ENCODE measurements at places on chromosomes 7 and 10. TPM values are rescaled to one million over a fixed set of nuclear protein-coding genes. Genes with fewer than 3 reads are reported as not detected.

DNA sequence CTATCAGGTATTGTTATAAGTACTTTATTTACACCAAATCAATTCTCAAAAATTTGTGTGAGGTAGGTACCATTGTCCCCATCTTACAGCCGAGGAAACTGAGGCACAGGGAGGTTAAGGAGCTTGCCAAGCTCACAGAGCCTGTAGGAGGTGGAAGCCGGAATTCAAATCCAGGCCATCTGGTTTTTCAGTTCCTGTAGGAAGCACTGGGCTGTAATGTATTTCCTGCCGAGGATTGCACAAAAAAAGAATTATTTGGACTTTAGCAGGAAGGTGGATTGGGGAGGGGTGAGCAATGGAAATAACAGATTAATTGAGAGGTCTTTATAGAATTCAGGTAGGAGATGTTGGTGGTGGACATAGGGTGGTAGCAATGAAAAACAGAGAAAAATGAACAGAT, 315.3 kb upstream of the AUTS2 start:
- DNase-seq, result no peak

DNA sequence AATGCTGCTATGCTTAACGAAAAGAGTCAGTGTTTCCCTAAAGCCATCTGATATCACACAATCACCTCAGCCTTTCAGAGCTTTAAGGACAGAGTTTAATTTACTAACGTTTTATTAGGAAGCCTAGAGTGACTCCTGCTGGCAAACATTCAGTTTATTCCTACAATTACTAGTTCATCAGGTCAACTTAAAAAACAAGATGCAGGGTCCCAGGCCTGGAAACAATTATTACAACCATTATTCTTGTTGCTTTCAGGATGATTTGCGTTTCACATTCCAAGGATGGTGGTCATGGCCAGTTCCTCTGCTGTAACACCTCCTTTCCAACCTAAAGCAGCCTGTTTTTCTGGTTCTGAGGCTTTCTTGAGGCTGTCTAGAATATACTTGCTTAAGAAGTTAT, 1.5 kb upstream of the FAM53B start:
- no peak for DNase-seq

DNA sequence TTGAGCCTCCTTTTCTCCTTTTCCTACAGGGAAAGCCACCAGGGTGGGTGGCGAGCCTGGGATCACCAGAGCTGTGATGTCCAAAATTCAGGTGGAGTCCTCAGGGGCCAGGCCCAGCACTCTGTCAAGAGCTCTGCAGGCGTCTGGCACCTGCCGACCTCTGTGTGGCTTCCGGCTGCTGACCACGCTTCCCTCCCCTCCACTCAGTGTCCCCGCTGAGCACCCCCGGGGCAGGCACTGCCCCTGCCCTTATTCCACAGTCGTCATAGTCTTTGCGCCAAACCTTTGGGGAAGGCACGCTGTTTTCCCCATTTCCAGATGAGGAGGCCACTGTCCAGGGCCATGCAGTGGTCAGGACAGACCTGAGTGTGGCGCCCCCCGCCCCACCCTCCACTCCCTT, 7.5 kb downstream of the MTG1 start:
- DNase-seq, result no peak

DNA sequence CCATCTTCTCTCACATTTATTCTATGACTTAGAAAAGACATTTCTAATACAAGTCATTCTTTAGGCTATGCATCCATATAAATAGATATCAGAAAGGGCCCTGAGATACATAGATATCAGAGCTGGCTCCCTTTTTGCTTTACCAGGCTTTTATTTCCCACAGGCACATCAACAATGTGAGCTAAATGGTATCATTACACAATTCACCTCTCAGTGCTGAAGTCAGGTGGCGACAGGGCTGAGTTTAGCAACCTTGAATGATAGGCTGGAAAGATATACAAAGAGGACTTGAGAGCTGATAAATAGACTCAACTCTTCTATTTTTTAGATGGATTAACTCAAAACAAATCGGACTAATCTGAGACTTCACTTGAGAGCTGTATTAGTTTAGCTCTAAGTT, 189.2 kb upstream of the COL1A2 start:
- DNase-seq, result no peak

- no peak for DNase-seq
Measured at GRCh38 chr10:35554461-35555056, 50.6 kb upstream of the GJD4 start.

DNA sequence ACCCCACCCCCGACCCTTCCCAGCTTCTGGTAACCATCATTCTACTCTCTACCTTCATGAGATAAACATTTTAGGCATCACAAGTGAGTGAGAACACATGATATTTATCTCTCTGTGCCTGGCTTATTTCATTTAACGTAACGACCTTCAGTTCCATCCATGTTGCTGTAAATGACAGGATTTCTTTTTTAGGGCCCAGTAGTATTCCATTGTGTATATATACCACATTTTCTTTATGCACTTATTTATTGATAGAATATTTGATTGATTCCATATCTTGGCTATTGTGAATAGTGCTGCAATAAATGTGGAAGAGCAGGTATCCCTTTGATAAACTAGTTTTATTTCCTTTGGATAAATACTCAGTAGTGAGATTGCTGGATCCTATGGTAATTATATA, 112.7 kb downstream of the CREB5 start:
- no peak for DNase-seq

- DNase-seq, result no peak
Measured at GRCh38 chr10:96719850-96720421, 378 bp downstream of the PIK3AP1 start.

- no peak for DNase-seq
Measured at GRCh38 chr7:31466036-31466435, 47.9 kb upstream of the ITPRID1 start.

GRCh38 chr7:9945131-9945530, 1028.5 kb upstream of the PHF14 start:
- no peak for DNase-seq

GRCh38 chr7:111853201-111853990, 291.1 kb upstream of the IMMP2L start:
- no peak for DNase-seq

DNA sequence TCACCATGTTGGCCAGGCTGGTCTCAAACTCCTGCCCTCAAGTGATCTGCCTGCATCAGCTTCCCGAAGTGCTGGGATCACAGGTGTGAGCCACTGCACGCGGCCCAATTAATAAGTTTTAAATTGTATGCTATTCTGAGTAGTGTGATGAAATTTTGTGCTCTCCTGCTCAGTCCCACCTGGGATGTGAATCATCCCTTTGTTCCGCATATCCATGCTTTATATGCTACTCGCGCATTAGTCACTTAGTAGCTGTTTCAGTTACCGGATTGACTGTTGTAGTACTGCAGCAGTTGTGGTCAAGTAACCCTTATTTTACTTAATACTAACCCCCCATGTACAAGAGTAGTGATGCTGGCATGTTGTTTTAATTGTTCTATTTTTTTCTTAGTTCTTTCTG, 47.3 kb upstream of the OIT3 start:
- DNase-seq, result peak; percentile 90

DNA sequence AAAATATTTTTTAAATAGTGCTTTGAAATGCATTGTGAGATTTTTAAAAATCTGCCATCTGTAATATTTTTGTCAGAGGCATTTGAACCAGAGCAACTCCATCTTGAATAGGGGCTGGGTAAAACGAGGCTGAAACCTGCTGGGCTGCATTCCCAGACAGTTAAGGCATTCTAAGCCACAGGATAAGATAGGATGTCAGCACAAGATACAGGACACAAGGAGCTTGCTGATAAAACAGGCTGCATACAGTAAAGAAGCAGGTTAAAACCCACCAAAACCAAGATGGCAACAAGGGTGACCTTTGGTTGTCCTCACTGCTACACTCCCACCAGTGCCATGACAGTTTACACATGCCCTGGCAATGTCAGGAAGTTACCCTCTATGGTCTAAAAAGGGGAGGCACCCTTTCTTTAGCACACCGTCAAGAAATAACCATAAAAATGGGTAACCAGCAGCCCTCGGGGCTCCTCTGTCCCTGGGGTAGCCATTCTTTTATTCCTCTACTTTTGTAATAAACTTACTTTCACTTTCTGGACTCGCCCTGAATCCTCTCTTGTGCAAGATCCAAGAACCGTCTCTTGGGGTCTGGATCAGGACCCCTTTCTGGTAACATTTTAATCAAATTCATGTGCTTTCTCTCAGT, 273.7 kb downstream of the SEMA3D start:
- DNase-seq, result no peak

DNA sequence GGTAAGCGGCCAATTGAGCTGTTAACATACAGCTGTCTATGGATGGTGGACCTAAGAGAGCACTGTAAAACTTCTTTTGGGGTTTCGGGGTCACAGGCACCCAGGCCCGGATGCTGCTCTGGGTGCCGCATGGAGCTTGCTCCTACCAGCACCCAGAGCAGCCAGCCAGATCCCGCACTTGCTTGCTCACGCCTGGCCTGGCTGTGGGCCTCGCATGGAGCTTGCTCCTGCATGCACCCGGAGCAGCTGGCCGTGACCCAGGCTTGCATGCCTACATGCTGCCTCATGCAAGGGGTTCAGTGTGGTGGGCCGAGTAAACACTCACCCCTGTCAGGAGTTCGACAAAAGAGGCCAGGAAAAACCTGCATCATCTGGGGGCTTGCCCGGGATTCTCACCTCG, 896.9 kb downstream of the SORCS1 start:
- no peak for DNase-seq

DNA sequence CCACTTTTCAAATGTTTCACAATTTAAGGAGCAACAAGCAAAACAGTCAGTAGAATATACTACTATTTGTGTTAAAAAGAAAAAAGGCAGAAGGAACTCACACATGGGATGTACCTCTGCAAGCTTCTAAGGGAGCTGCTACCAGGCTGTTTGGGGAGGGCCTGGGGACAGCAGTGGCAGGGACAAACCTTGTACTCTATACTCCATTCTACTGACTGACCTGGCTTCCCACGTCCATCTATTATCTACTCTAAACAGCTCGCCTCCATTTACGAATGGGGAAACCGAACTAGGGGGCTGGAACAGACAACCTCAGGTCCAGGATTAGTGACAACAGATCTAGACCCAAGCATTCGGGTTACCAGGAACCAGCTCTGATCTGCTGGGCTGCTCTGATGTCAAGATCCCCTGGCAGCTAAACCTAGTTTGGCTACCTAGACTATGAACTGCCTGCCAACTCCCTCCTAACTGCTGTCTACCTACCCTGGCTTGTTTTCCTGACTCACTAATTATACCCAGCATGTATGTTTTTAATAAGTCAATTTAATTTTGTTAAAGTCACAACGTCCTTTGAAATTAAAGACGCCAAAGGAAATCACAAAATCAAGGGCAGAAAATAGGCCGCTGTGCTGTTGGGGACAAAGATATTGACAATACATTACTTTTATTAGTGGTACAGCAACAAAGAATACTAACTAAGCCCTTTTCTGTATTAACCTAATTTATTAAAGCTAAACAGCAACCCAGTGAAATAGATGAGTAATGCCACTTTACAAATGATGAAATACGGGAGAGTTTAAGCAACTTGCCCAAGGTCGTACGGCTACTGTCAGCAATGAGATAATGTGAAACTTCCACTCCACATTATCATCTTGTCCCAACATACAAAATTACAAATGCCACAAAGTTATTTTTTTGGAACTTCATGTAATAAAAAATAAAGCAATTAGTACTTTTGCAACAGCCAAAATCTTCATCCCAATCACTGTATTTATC, 5.3 kb downstream of the PSAP start:
- no peak for DNase-seq

GRCh38 chr7:19692111-19692828, 16.6 kb downstream of the POLR1F start:
- DNase-seq, result no peak

DNA sequence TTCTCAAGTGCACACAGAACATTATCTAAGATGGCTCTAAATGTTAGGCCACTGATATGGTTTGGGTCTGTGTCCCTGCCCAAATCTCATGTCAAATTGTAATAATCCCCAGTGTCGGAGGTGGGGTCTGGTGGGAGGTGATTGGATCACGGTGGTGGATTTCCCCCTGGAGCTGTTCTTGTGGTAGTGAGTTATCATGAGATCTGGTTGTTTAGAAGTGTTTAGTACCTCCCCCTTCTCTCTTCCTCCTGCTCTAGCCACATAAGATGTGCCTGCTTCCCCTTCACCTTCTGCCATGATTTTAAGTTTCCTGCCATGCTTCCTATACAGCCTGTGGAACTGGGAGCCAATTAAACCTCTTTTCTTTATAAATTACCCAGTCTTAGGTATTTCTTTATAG, 11.2 kb upstream of the GSTK1 start:
- no peak for DNase-seq

DNA sequence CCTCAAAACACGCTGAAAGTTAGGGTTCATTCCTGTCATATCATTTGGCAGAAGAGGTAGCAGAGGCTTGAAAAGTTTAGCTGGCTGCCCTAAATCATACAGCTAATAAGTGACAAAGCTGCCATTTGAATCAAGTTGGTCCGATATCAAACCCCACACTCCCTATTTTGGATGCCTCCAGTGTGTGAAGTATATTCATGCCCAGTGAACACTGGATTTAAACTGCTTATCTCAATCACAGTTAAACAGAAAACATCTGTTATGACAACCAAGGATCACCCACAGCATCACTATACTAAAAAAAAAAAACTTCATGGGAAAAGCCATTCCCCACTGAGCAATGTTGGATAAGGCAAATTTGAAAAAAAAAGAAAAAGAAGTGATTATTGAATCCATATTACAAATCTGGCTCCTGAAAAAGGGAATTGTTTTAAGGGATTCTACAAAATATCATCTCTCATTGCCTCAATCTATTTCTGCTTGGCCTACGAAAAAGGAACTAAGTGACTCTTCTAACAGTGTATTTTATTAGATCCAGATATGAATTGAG, 48.3 kb downstream of the ABCB1 start:
- no peak for DNase-seq

DNA sequence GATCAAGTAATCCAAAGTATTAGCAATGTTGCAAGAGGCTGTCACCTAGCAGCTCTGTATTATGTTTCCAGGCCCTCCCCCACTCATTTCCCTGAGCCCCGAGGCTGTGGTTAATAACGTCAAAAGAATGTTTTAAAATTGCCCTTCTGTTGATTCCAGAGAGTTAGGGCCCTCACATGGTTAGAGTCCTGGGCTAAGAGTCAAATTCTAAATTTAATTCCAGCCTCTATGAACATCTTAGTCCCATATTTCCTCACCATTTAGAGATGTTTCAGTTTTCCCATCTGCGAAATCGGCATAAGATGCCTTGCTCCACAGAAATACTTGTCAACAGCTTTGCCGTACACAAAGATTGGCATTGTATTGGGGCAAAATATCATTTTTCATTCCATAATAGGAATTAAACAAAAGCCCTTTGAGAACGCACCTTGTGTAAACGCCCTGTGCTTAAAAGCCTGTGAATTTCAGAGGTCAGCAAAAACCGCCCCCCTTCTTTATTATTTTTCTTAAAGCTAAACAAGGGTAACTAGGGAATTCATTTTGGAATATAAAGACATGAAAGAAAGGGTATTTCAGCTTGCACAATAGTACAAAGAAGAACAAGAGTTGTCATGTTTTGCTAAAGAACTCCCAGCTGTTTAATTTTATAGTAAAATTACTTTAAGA, 135.8 kb downstream of the ARID5B start:
- DNase-seq, result no peak

Gene TMEM140
- 0.60 TPM for total RNA-seq

Gene ERV3-1
- total RNA-seq, result 1.5 TPM

Gene MYPN
- 3.6 TPM for total RNA-seq

Gene PDE6C
- not detected for total RNA-seq

Gene TAS2R40
- not detected for total RNA-seq

Gene CYP3A4
- not detected for total RNA-seq

Gene TES
- 54.8 TPM for total RNA-seq

Gene MGMT
- total RNA-seq, result 0.61 TPM

Gene ADAM8
- 1.6 TPM for total RNA-seq

Measured in HT1080 (cell line).